ENCODE measurements at places on chromosomes 12 and 14. TPM values are rescaled to one million over a fixed set of nuclear protein-coding genes. Genes with fewer than 3 reads are reported as not detected.

GRCh38 chr14:32818581-32818980 lies 120.1 kb upstream of the NPAS3 start:
- H3K27me3 ChIP-seq: no peaks in the 10 kb centered on the region
- H3K4me3 ChIP-seq: no peak overlapping the region
- no peak for DNase-seq
- peaks cover 39% of the 10 kb centered on the region for H3K4me1 ChIP-seq
- H3K27ac ChIP-seq: no peak overlapping the region

DNA sequence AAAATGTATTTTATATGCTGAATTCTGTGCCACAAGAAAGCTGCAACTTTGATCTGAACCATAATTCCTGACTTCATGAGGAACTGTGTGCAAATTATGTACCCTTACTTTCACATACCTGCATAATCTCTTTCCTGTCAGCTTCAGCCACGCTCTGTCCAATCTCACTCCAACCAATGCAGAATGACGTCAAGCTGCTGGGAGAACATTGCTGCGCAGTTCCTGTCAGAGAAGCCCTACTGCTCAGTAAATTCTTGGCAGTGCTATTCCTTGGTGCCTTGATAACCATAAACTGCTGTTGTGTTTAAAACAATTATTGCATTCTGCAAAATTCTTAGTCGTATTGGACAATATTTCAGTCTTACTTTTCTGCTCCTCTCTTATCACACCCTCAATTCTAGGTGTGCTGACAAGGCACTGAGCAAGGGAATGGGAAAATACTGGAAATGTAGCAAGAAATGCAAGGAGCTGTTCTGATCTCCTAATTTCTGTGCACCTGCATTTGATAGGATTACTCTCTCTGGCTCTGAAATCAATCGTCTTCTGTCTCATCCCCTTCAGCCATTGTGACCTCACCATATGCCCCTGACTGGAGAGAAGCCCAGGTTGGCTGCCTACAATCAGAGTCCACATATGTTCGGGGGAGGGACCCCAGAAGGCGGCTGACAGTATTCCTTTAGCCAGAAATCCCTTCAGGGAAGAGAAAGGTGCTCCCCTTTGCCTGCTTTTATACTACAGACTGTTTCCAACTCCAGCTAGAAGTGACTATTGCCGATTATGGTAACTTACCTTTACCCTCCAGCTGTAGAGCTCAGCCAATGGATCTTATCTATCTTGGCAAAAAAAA lies 274.9 kb upstream of the NOVA1 start:
- no peaks in the 10 kb centered on the region for H3K27me3 ChIP-seq
- no peak overlapping the region for H3K4me3 ChIP-seq
- no peak overlapping the region for H3K27ac ChIP-seq
- H3K4me1 ChIP-seq: no peaks in the 10 kb centered on the region
- no peaks in the 10 kb centered on the region for H3K36me3 ChIP-seq

- no peaks in the 10 kb centered on the region for H3K27me3 ChIP-seq
- no peak for DNase-seq
- no peaks in the 10 kb centered on the region for H3K36me3 ChIP-seq
- peaks cover 9% of the 10 kb centered on the region for H3K4me1 ChIP-seq
These were observed 8.8 kb downstream of the IKBIP start for GRCh38 chr12:98635657-98636323.

GRCh38 chr14:91381801-91382670 lies 35.6 kb downstream of the CCDC88C start:
- H3K27me3 ChIP-seq: peaks cover 15% of the 10 kb centered on the region
- H3K27ac ChIP-seq: no peak overlapping the region
- DNase-seq: no peak
- H3K36me3 ChIP-seq: no peaks in the 10 kb centered on the region
- H3K4me1 ChIP-seq: peaks cover 42% of the 10 kb centered on the region

DNA sequence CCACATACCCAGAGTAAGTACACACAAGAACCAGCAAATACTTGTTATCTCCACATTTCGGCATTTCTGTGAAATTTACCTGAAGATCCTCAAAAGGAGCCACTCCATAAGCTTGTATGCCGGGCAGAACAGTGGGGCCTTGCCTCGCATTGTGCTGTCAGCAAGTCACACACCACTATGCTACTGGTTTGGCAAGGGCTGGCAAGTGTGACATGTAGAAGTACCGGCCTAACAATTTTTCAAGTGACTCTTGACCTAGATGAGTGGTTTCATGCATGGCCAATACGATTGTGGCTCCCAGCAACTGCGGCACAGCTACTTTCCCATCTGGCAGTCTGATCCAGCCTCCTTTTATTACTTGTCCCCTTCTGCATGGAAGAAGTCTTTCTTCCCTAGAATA lies 69.8 kb downstream of the GAS2L3 start:
- H3K27me3 ChIP-seq: no peaks in the 10 kb centered on the region
- no peak overlapping the region for H3K4me3 ChIP-seq
- H3K36me3 ChIP-seq: no peaks in the 10 kb centered on the region
- H3K4me1 ChIP-seq: no peaks in the 10 kb centered on the region
- no peak for DNase-seq

- H3K4me1 ChIP-seq: no peaks in the 10 kb centered on the region
- no peaks in the 10 kb centered on the region for H3K27me3 ChIP-seq
- H3K27ac ChIP-seq: no peak overlapping the region
- H3K4me3 ChIP-seq: no peak overlapping the region
- no peaks in the 10 kb centered on the region for H3K36me3 ChIP-seq
These were observed 578.6 kb downstream of the SLC16A7 start for GRCh38 chr12:60174476-60174875.

DNA sequence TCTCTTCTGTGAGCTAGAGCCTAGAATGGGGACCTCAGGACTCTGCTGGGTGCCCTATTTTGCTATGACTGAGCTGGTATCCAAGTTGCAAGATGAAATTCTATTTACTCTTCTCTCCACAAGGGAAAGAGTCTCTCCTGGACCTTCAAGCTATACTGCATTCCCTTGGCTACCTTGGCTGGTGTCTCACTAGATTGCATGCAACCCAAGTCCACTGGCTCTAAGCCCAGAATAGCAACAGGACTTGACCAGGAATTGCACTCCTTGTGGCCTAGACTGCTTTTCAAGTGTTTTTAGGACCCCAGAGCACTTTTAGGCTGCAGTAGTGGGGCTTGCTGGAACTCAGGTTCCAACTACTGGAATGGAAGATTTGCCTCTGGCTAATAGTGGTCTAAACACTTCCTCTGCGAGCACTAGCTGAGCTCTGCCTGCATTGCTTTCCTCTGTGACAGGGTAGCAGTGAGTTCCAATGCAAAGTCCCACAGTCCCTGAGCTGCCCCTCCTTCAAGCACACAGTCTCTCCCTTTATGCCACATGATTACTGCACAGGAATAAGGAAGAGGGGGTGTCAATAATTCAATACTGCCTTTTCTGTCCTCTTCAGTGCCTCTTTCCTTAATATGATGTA lies 1009.1 kb upstream of the FLRT2 start:
- no peaks in the 10 kb centered on the region for H3K27me3 ChIP-seq
- no peak overlapping the region for H3K4me3 ChIP-seq
- no peaks in the 10 kb centered on the region for H3K4me1 ChIP-seq
- no peak for DNase-seq
- no peaks in the 10 kb centered on the region for H3K36me3 ChIP-seq

DNA sequence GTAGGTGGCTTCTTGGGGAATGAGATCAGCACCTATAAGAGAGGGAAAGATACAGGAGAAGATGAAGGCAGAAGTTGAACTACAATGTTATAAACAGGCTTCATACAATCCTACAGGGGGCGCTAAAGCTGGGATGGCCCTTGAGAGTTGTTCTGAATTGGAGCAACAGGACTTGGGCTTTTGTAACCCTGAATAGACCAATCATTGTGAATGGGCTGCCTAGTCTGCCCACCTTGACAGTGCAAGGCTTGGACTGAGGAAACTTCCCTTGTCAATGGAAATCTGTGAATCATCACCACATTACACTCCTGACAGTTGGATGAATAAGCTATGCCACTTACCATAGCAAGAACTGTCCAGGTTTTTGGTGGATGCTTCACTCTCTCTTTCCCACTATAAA lies 306.1 kb downstream of the KCNC2 start:
- H3K36me3 ChIP-seq: no peaks in the 10 kb centered on the region
- H3K27me3 ChIP-seq: no peaks in the 10 kb centered on the region
- DNase-seq: no peak
- no peak overlapping the region for H3K27ac ChIP-seq
- no peak overlapping the region for H3K4me3 ChIP-seq

GRCh38 chr12:85759091-85759490 lies 77.1 kb downstream of the RASSF9 start:
- H3K4me1 ChIP-seq: no peaks in the 10 kb centered on the region
- no peaks in the 10 kb centered on the region for H3K27me3 ChIP-seq
- H3K4me3 ChIP-seq: no peak overlapping the region
- no peaks in the 10 kb centered on the region for H3K36me3 ChIP-seq
- no peak for DNase-seq
- H3K27ac ChIP-seq: no peak overlapping the region

DNA sequence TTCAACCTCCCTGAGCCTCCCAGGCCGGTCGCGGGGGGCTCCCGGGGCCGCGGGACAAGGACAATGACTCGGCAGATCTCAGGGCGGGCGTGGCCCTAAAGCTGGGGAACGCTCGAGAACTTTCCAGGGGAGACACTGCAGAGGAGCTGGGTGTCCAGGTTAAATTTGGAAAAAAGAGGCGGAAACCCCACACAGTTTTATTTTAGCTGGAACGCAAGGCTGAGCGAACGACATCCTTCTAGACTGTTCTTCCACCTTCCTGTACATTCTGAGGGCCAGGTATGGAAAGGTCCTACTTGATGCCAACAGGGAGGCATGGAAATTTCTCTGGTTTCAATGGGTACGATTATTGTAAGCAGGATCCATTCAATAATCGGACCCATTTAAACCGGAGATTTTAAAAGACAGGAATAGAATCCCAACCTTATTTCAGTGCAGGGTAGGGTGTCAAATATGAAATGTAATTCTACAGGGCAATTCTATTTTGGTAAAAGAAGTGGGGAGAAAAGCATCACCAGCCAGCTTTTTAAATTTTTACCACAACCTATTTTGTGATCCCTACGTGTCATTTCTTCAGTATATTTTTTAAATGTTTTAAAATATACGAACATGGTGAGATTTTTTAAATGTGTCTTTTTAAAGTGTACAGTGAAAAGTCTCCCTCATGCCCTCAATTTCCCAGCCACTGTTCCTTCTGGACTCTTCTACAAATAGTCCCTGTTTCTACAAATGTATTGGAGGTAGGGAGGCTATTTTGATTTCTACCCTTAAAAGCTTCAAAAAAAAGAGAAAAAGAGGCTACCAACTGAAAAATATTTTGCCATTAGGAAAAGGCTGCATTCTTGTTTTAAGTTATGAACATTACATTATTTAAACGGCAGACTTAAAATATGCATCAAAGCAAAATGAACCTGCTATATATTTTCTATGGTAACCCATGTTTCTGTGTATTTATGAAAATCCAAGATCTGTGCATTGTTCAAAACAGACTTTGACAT lies 1.1 kb upstream of the UBC start:
- H3K27me3 ChIP-seq: no peaks in the 10 kb centered on the region
- H3K36me3 ChIP-seq: peaks cover 29% of the 10 kb centered on the region
- peak overlapping the region; percentile 88 for H3K4me3 ChIP-seq
- no peak for DNase-seq
- H3K27ac ChIP-seq: peak overlapping the region; percentile 100

- no peaks in the 10 kb centered on the region for H3K36me3 ChIP-seq
- no peaks in the 10 kb centered on the region for H3K4me1 ChIP-seq
- DNase-seq: no peak
- no peaks in the 10 kb centered on the region for H3K27me3 ChIP-seq
- no peak overlapping the region for H3K4me3 ChIP-seq
- H3K27ac ChIP-seq: no peak overlapping the region
These were observed 9.6 kb upstream of the AKAP6 start for GRCh38 chr14:32319368-32320049.

DNA sequence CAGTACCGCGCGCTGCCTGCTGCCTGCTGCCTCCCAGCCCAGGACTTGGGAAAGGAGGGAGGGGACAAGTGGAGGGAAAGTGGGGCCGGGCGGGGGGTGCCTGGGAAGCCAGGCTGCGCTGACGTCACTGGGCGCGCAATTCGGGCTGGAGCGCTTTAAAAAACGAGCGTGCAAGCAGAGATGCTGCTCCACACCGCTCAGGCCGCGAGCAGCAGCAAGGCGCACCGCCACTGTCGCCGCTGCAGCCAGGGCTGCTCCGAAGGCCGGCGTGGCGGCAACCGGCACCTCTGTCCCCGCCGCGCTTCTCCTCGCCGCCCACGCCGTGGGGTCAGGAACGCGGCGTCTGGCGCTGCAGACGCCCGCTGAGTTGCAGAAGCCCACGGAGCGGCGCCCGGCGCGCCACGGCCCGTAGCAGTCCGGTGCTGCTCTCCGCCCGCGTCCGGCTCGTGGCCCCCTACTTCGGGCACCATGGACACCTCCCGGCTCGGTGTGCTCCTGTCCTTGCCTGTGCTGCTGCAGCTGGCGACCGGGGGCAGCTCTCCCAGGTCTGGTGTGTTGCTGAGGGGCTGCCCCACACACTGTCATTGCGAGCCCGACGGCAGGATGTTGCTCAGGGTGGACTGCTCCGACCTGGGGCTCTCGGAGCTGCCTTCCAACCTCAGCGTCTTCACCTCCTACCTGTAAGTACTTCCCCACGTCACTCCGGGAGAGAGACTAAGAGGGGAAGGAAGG lies at the start of gene LGR5:
LGR5 (plus strand) TSS at position 186 of the 732 bp plus-strand sequence; CDS start at position 469, 283 bp downstream.
- no peak within 1 kb of the TSS for H3K27ac ChIP-seq
- H3K4me3 ChIP-seq: peak within 1 kb of the TSS; percentile 53
- H3K4me1 ChIP-seq: peaks cover 26% of the 10 kb centered on the region
- peaks cover 71% of the 10 kb centered on the region for H3K27me3 ChIP-seq
- H3K36me3 ChIP-seq: no peaks in the 10 kb centered on the region

DNA sequence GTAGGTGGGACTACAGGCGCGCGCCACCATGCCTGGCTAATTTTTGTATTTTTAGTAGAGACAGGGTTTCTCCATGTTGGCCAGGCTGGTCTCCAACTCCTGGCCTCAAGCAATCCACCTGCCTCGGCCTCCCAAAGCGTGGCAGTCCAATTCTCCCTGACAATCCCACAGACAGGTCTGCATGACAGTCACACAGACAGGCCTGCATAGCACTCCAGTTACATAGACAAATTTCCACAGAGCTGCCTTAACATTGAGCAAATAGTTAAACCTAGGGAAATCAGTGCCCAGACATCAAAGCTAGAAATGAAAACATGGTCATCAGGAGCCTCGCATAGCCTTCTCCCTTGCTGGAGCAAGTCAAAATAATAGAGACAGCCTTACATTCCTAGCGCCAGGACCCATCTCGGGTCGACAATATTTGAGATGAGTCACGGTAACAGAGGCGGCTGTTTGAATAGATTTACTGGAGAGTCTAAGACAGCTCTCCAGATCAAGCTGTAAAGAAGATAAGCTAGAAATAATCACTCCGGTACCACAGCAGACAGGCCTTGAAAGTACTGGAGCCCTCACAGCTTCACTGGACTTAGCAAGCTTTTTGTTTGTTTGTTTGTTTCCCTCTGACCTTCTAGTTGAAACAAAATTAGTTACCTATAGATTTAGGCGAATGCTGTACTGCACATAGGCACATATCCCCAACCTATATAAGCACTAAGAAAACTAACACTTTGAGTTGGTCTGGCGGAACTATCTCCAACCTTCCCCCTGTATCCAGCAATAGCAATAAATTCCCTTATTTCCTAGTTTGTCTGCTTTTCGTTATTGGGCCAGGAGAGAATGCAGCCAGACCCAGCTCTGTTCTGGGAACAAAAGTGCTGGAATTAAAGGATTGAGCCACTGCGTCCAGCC lies 23.8 kb upstream of the PYROXD1 start:
- no peak overlapping the region for H3K4me3 ChIP-seq
- no peaks in the 10 kb centered on the region for H3K36me3 ChIP-seq
- peaks cover 16% of the 10 kb centered on the region for H3K27me3 ChIP-seq
- H3K4me1 ChIP-seq: no peaks in the 10 kb centered on the region
- H3K27ac ChIP-seq: no peak overlapping the region
- DNase-seq: no peak

GRCh38 chr12:107079172-107080011 lies 14.0 kb downstream of the CRY1 start:
- H3K36me3 ChIP-seq: no peaks in the 10 kb centered on the region
- no peak overlapping the region for H3K4me3 ChIP-seq
- peaks cover 26% of the 10 kb centered on the region for H3K4me1 ChIP-seq

The CDKN1B gene
- 35.5 TPM for total RNA-seq

The HCAR1 gene
- total RNA-seq: not detected

Measured in heart right ventricle (tissue), 16 donors.